ENCODE measurements at places on chromosomes 16 and 17.

DNA sequence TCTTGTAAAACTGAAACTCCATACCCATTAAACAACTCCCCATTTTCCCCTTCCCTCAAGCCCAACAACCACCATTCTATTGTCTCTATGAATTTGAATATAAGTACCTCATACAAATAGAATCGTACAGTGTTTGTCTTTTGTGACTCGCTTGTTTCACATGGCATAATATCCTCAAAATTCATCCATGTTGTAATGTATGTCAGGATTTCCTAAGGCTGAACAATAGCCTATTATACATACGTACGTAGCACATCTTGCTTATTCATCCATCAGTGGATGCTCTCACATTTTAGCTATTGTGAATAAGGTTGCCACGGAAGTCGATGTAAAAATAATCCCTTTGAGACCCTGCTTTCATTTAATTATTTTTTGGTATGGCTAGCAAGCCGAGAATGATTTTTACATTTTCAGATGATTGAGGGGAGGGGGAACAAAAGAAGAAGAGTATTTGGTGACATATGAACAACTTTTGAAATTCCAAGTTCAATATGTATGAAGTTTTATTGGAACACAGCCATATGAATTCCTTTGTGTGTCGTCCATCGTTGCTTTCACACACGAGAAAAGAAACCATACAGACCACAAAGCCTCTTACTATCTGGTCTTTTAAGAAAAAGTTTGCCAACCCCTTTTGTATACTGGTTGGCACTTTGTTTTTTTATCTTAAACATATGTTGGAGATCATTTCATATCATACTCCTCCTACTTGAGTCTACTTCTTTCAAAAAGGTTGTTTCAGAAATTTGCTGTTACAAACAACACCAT is 371.2 kb downstream of the NPIPA8 start:
- H3K36me3 ChIP-seq = peaks cover 9% of the 10 kb centered on the region
- peaks cover 13% of the 10 kb centered on the region for H3K27me3 ChIP-seq
- H3K4me3 ChIP-seq = no peak overlapping the region
- no peak overlapping the region for H3K27ac ChIP-seq
- peaks cover 40% of the 10 kb centered on the region for H3K4me1 ChIP-seq

DNA sequence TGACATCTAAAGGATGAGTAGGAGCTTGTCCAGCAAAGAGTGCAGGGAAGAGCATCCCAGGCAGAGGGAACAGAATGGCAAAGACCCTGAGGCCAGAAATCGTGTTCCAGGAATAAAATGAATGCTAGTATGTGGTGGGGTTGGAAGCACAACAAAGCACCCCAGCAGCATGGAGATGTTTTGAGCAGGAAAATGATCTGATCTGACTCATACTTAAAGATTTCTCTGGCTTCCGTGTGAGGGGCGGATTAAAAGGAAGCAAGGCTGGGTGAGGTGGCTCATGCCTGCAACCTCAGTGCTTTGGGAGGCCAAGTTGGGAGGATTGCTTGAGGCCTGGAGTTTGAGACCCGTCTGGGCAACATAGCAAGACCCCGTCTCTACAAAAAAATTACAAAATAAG is 2.3 kb downstream of the SLC5A11 start:
- H3K27me3 ChIP-seq = peaks cover 9% of the 10 kb centered on the region
- no peaks in the 10 kb centered on the region for H3K36me3 ChIP-seq
- no peaks in the 10 kb centered on the region for H3K4me1 ChIP-seq
- no peak overlapping the region for H3K27ac ChIP-seq
- H3K4me3 ChIP-seq = no peak overlapping the region

DNA sequence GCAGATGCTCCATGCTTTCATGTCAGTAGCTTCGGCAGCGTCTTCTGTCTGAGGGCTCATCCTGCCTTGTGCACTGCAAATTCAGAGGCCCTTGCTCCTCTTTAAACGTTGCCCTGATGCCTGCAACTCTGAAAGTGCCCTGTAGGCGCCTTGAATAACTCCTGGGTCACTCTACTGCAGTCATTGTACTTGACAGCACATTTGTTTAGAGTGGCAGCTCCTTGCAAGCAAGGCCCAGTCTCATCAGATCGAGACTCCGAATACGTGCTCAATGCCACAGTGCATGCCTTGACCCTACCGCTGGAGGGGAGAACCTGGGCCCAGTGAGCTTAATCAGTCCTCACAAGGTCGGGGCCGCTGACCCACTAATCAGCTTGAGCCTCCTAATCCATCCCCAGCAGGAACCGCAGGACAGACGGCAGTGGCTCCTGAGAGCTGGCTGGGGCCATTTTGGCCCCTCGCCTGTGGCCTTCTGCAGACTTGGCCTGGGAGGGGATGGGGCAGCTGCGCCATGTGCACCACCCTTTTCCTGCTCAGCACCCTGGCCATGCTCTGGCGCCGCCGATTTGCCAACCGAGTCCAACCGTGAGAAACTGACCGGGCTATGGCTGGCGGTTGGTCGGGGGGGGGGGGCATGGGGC is at the start of gene PRCD:
PRCD (plus strand) TSS at position 414 of the 641 bp plus-strand sequence; CDS start at position 512, 98 bp downstream.
- H3K27ac ChIP-seq = no peak within 1 kb of the TSS
- H3K27me3 ChIP-seq = peaks cover 84% of the 10 kb centered on the region
- H3K36me3 ChIP-seq = no peaks in the 10 kb centered on the region
- peak within 1 kb of the TSS; percentile 74 for H3K4me3 ChIP-seq

GRCh38 chr16:87552772-87553573 is 49.3 kb upstream of the JPH3 start:
- peaks cover 9% of the 10 kb centered on the region for H3K27me3 ChIP-seq
- H3K4me3 ChIP-seq = no peak overlapping the region
- DNase-seq = no peak
- peak overlapping the region; percentile 44 for H3K27ac ChIP-seq
- H3K4me1 ChIP-seq = peaks cover 43% of the 10 kb centered on the region
- no peaks in the 10 kb centered on the region for H3K36me3 ChIP-seq

DNA sequence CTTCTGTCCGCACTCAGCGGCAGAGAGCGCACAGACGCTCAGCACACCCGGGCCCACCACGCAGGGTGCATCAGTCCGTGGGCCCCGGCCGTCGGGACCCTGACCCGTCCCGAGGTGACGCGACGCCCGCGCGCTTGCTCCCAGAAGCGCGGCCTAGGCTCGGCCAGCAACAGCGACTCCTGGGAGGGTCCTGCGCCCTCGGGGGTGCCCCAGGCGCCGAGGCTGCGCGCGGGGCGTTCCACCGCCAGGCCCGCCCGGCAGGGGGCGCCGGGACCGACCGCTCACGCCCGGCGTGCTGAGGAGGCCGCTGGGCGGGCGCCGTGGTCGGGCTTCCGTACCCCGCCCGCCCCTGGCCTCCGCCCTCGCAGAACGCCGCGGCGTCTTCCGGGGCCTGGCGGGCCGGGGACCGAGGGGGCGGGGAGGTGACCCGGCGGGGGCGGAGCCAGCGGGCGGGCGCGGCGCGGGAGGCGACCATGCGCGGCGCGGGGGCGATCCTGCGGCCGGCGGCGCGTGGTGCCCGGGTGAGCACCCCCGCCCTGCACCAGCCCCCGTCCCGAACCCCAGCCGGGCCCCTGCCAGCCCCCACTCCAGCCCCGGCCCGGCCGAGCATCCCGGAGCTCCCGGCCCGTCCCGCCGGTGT is at the start of gene CISD3:
CISD3 (plus strand) TSS at position 456 of the 640 bp plus-strand sequence; CDS start at position 474, 18 bp downstream.
- H3K36me3 ChIP-seq = peaks cover 30% of the 10 kb centered on the region
- H3K27ac ChIP-seq = peak within 1 kb of the TSS; percentile 49

GRCh38 chr17:64505340-64506200 is 519 bp downstream of the DDX5 start:
- peak overlapping the region; percentile 100 for H3K4me3 ChIP-seq
- peaks cover 7% of the 10 kb centered on the region for H3K27me3 ChIP-seq
- H3K36me3 ChIP-seq = peaks cover 67% of the 10 kb centered on the region
- peak overlapping the region; percentile 100 for H3K27ac ChIP-seq

- peaks cover 27% of the 10 kb centered on the region for H3K4me1 ChIP-seq
- H3K27ac ChIP-seq = no peak overlapping the region
- H3K4me3 ChIP-seq = no peak overlapping the region
These were observed 20.6 kb downstream of the QPRT start for GRCh38 chr16:29699324-29700219.

DNA sequence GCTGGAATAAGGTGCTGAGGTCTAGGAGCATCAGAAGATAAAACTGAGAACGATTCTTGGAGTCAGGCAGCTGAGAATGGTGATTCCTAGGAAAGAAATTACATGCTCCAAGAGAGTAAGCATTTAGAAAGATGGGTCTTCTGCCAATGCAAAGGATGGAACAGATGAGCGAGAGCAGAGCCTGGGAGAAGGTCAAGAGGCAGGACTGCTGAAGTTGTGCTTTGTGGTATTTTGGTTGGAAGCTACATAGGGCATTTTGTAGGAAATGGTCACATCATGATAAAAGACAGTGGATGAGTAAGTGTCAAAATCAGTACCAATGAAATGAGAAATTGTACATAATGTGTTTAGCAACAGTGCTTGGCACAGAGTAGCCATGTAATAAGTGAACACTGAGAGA is 1.4 kb upstream of the CRYM start:
- no peak overlapping the region for H3K27ac ChIP-seq
- no peaks in the 10 kb centered on the region for H3K36me3 ChIP-seq
- peaks cover 5% of the 10 kb centered on the region for H3K4me1 ChIP-seq

GRCh38 chr16:79605999-79606398 is 5.5 kb upstream of the MAF start:
- peaks cover 85% of the 10 kb centered on the region for H3K4me1 ChIP-seq
- no peaks in the 10 kb centered on the region for H3K36me3 ChIP-seq
- H3K4me3 ChIP-seq = peak overlapping the region; percentile 25
- H3K27ac ChIP-seq = peak overlapping the region; percentile 4
- peaks cover 6% of the 10 kb centered on the region for H3K27me3 ChIP-seq

GRCh38 chr17:2782055-2782454 is 14.2 kb upstream of the RAP1GAP2 start:
- H3K4me1 ChIP-seq = peaks cover 16% of the 10 kb centered on the region
- no peak overlapping the region for H3K4me3 ChIP-seq
- no peak for DNase-seq
- H3K27ac ChIP-seq = no peak overlapping the region
- peaks cover 27% of the 10 kb centered on the region for H3K27me3 ChIP-seq

GRCh38 chr17:80771612-80772005 is 220.0 kb upstream of the CHMP6 start:
- no peak overlapping the region for H3K27ac ChIP-seq
- H3K36me3 ChIP-seq = peaks cover 2% of the 10 kb centered on the region
- no peak for DNase-seq
- H3K4me3 ChIP-seq = no peak overlapping the region
- peaks cover 9% of the 10 kb centered on the region for H3K27me3 ChIP-seq

DNA sequence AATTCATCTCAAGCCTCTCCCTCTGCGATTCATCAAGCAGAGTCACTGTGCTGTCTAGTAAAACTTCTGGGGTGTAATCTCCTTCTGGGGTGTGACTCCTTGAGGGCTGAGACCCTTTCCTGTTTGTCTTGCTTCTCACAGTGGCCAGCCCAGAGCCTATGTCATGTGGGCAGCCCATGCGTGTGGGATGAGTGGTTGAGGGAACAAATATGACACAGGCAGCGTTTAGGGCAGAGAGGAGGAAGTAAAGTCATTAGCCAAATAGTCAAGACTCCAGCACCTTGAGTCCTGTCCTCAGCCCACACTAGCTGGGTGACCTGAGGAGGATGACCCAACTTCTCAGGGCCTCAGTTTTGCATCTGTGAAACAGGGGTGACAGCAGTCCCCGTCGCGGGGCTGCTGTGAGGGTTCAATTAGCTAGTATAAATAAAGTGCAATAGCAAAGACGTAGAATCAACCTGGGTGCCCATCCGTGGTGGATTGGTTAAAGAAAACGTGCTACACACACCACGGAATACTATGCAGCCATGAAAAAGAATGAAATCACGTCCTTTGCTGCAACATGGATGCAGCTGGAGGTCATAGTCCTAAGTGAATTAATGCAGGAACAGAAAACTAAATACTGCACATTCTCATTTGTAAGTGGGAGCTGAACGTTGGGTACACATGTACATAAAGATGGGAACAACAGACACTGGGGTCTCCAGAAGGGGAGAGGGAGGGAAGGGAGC is 4.5 kb upstream of the ITGAX start:
- no peak overlapping the region for H3K27ac ChIP-seq
- no peak for DNase-seq
- H3K27me3 ChIP-seq = peaks cover 34% of the 10 kb centered on the region
- no peaks in the 10 kb centered on the region for H3K36me3 ChIP-seq
- H3K4me3 ChIP-seq = no peak overlapping the region

- peak overlapping the region; percentile 64 for H3K4me3 ChIP-seq
- H3K27me3 ChIP-seq = peaks cover 26% of the 10 kb centered on the region
- no peak overlapping the region for H3K27ac ChIP-seq
- H3K4me1 ChIP-seq = peaks cover 89% of the 10 kb centered on the region
- peak; percentile 67 for DNase-seq
These were observed 18.8 kb downstream of the RPH3AL start for GRCh38 chr17:333626-334396.

DNA sequence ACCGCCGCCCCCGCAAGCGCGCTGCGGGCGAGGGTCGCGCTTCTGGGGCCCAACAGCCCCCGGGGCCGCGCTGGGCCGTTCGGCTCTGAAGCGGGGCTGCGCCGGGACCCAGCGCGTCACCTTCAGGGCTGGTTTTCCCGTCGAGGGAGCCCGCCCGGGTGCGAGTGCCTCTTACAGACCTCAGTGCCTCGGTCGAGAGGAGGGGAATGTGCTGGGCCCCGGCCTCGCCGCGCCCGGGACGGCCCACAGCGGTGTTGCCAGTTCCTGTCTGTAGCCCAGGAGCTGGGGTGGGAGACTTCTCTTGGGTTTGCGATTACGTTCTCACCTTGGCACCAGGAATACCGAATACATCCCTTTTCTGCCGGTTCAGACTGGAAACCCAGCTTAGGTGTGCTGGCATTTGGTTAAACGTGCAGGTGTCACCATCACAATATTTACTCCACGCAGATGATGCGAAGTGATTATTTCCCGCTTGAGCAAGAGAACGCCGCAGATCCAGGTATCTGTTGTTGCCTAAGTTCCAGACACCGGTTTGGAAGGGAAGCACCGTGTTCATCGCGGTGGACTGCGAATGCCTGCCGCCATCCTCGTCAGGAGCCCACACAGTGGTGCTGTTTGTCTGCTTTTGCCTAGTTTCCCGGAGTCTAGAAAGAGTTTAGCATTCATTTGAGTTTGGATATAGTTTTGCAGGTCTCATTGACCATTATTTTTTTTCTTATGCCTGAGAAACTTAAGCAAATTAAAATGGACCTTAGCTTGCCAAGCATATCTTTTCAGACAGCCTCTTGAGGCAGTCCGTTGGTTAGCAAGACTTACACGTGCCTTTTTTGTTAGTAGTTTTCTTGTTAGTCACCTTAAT is 914 bp downstream of the MAP1LC3B start:
- peak; percentile 61 for DNase-seq
- peaks cover 16% of the 10 kb centered on the region for H3K36me3 ChIP-seq
- no peak overlapping the region for H3K27ac ChIP-seq

DNA sequence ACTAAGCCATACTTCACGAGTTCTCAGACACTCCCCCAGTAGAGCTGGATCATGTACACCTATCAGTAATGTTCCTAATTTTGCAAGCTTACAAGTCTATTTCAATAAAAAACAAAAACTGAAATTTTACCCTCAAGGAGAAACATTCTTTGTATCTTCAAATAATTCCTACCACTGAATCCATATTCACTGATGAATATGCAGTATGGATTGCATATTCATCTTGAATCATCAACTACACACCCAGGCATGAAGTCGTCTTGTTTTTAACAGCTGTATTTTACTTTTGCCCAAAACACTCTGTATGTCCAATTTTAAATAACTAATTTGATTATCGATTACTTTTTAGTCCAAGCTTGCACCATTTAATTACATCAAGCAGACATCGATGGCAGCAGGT is 31.8 kb downstream of the ZDHHC7 start:
- H3K4me3 ChIP-seq = no peak overlapping the region
- no peak for DNase-seq
- H3K36me3 ChIP-seq = peaks cover 71% of the 10 kb centered on the region
- H3K4me1 ChIP-seq = peaks cover 27% of the 10 kb centered on the region

All from nephron progenitor cell (in vitro differentiated cells).